ENCODE measurements at places on chromosomes 2 and 18. TPM values are rescaled to one million over a fixed set of nuclear protein-coding genes. Genes with fewer than 3 reads are reported as not detected.

The ZFP36L2 gene
- total RNA-seq, result 231 TPM

The HDLBP gene
- 415 TPM for total RNA-seq

The TMEM178A gene
- total RNA-seq, result 5.0 TPM

The MOGAT1 gene
- not detected for total RNA-seq

The TANC1 gene
- 56.9 TPM for total RNA-seq

The PLEK gene
- 14.6 TPM for total RNA-seq

The STEAP3 gene
- total RNA-seq, result 20.3 TPM

The TSPYL6 gene
- 0.12 TPM for total RNA-seq

The NR4A2 gene
- total RNA-seq, result 62.0 TPM

The GALNT14 gene
- 1.7 TPM for total RNA-seq

The SNRPD1 gene
- total RNA-seq, result 35.4 TPM

The L3MBTL4 gene
- 2.8 TPM for total RNA-seq

The DNAH6 gene
- total RNA-seq, result 0.78 TPM

The ASXL3 gene
- total RNA-seq, result 5.1 TPM

The MEX3C gene
- total RNA-seq, result 31.7 TPM

The CCDC121 gene
- 3.6 TPM for total RNA-seq

The CCDC74B gene
- total RNA-seq, result 2.6 TPM

The CDH20 gene
- not detected for total RNA-seq

The C2orf78 gene
- total RNA-seq, result not detected

The POTEC gene
- not detected for total RNA-seq

The SPAG16 gene
- 23.7 TPM for total RNA-seq

The VSNL1 gene
- not detected for total RNA-seq

Data from aorta (tissue), 5 donors.